Hypothalamus (tissue), 51 donors: ENCODE measurements at places on chromosomes 5 and 9.

DNA sequence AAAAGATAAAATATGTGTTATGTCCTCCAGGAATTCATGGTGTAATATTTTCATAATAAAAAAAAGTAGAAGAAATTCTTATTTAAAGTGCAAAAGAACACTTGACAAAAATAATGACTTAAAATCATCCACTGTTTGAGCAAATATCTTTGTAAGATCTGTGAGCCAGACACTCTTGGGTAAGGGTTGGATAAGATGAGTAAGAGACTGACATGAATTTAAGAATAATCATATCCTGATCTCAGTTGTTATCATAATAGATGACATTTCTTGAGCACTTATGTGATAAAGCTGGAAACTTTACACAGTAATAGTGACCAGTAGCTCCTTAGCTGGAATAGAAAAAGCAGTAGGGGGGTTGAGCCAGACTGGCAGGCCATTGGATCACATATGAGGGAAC, 40.0 kb upstream of the ADRB2 start:
- no peak for DNase-seq

DNA sequence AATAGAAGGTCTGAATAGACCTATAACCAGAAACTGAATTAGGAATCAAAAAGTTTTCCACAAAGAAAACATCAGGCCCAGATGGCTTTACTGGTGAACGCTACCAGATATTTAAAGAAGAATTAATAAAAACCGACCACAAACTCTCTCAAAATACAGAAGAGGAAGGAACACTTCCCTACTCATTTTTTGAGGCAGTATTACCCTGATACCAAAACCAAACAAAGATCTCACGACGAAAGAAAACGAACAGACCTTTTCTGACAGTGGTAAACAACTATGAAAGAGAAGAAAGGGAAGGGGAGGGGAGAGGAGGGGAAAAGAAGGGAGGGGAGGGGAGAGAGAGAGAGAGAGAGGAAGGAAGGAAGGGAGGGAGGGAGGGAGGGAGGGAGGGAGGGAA, 13.5 kb downstream of the B4GALT1 start:
- no peak for DNase-seq

DNA sequence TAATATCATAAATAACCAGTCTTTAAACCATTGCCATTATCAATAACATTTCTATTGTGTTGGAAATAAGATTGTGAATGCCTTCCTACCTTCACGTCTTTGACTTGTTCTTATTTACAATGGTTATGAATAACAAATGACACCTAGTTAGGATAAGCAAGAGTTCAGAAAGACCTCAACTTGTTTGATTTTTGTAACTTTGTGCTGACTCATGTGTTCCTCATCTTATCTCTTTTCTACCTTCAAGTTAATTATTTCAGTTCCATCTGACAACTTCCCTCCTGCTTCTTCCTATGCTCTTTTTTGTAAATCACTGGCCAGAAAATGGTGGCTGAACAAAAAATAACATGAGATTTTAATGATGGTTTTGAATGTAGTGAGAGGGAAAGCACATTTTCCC, 538.5 kb upstream of the TUSC1 start:
- DNase-seq: no peak

GRCh38 chr9:32371679-32372078, 12.8 kb upstream of the ACO1 start:
- no peak for DNase-seq

DNA sequence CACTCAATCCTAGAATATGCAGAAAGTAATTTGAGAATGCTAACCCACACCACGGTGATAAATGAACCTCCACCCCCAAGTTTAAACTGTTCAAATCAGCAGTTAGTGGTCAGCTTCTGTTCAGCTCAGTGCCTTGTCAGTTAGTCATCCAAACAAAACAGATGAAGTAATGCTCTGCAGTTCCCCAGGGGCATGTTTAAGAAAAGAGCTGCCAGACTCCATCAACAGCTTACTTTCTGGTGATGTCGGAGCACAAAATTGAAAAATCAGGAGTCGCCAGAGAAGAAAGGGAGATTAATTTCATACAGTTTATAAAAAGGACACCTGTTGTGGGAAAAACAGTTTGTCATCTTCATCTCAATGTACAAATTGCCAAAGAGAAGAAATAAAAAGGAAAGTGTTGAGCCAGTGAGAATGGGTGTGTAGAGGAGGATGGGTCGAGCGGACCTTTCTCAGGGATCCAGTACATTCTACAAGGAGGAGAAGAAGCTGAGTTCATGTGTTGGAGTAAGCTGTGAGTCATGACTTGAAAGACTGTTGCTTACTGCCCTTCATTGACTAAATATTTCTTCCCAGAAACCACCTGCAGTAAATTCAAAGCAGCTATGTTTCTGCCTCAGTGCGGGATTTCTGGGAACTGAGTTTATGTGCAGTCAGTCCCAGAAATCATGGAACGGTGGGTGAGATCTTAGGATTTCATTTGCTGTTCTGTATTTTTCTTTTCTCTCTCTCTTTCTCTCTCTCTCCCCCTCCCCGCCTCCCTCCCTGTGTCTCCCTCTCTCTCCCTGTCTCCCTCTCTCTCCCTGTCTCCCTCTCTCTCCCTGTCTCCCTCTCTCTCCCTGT, 13.7 kb downstream of the TRIO start:
- no peak for DNase-seq
